GM04504 (cell line): ENCODE measurements at places on chromosomes 3 and 15.
A peak's percentile ranks its signal among the peaks of the same experiment; 100 is the strongest.

- DNase-seq: peak; percentile 13
Measured at GRCh38 chr15:67998599-67999133, 55.4 kb upstream of the PIAS1 start.

- no peak for DNase-seq
Measured at GRCh38 chr3:119342176-119342575, 48.0 kb downstream of the ARHGAP31 start.

DNA sequence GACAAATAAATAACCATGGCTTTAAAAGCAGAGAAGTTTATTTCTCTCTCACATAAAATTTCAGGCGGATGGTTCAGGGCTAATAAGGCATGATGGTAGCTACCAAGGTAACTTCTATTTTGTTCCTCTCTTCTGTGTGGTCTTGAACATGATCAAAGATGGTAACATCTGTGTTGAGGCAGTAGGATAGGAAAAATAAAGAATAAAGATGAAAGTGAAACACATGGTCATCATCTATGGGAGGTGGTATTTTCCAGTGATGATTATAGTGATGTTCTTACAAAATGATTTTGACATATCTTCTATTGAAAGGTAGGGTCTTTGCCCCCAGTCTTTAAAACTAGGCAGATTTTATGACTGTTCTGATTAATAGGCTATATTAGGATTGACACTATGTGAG is 14.2 kb upstream of the SST start:
- DNase-seq: no peak

- DNase-seq: no peak
Measured at GRCh38 chr15:31255732-31256377, 70.8 kb upstream of the KLF13 start.

DNA sequence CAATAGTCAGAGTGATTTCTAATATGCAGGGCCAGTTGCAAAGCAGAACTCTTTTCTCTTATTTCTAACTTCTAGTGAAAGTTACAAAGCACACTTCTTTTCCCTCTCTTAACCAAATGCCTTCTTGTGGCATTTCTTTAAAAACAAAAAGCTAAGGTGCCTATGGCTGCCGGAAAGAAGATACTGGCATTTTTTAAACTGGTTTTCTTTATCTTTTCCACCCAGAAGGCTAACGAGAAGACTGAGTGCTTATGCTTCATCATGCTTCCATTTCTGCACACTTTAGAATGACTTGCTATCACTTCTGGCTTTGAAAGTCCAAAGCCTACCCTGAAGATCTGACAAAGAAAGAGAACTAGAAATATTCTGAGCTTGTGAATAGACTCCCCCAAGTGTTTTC is 141.3 kb downstream of the P2RY1 start:
- no peak for DNase-seq

- no peak for DNase-seq
Measured at GRCh38 chr3:14290631-14291385, 111.6 kb upstream of the SLC6A6 start.

GRCh38 chr15:78949461-78949860 is 4.6 kb upstream of the CTSH start:
- no peak for DNase-seq

- DNase-seq: no peak
Measured at GRCh38 chr15:94230431-94230882, 904 bp upstream of the MCTP2 start.

DNA sequence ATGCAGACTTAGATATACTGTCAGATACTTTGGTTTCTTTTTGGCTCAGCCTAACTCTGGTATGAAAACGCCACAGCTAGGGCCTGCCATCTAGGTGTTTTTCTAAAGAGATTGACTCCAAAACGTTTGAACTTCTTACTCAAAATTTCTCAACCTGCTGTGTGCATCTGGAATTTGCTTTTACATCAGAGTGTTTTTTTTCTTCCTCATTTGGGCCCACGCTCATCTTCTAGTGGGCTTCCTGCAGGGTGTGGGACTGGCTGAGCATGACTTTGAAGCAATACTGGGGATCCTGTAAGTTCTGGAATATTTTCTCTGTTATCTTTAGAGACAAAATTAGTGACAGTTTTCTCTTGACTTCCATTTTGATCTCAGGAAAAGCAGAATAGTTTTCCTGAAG is 117.8 kb downstream of the NR1D2 start:
- DNase-seq: no peak

DNA sequence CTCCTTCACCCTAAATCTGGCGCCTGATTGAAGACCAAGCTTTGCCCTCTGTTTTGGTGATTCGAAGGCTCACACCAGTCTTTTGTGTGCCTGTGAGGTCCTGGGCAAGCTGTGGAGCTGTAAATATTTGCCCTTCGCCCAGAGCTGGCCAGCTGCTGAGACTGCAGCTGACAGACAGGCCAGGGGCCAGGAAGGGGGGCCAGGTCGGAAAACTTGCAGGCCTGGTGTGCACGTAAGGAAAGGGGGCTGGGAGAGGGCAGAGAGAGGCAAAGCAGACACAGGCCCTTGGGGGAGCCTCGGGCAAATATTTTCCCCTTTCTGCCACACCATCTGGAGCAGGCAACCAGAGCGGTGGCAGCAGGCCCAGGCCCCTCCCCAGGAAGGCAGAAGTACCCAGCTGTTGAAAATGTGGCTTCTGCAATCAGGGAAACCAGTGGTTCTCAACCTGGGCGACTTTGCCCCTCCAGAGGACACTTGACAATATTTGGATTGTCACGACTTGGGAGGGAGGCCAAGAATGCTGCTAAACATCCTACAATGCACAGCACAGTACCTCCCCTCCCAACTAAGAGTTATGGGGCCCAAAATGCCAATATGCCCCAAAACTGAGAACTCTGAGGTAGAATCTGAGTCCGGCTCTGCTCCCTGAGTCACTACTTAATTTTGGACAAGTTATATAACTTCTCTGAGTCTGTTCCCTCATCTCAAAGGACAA is 2.5 kb downstream of the PDZRN3 start:
- DNase-seq: no peak

DNA sequence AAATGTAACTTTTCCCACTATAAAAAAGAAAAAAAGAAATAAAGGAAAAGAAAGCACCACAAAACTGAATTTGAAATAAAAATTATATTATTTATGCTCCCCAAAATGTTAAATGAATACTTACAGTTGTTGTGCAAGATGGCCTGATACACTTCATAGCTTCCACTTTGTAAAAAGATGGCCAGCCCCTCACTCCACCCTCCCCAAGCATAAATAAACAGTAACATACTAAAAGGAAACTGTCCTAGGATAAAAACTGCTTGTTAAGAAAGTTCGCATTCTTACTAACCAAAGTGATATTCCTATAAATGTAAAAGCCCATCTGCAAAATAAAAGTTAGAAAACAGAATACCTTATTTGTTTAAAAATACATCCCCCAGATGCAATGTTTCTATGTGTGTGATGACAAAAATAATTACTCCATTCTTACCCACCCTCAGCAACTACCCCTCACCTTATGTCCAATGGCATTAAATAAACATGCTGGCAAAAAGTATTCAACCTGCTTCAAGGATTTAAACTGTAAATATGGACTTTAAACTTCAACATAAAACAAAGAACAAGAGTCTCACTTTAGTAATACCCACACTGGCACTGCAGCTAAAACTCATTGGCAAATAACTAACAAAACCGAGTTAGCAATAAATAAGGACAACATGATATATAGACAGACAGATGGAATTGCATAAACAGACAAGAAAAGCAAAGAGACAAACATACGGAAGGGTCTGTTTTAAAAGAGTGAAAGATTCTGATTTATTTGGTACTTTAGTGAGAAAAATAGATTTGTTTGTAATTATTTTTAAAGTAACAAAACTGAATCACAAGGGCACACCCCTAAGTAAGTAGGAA is 47.7 kb downstream of the ZBTB20 start:
- no peak for DNase-seq

GRCh38 chr3:70870576-70870975 is 558.1 kb upstream of the MDFIC2 start:
- no peak for DNase-seq

GRCh38 chr3:125481786-125482185 is 38.2 kb downstream of the SNX4 start:
- no peak for DNase-seq

DNA sequence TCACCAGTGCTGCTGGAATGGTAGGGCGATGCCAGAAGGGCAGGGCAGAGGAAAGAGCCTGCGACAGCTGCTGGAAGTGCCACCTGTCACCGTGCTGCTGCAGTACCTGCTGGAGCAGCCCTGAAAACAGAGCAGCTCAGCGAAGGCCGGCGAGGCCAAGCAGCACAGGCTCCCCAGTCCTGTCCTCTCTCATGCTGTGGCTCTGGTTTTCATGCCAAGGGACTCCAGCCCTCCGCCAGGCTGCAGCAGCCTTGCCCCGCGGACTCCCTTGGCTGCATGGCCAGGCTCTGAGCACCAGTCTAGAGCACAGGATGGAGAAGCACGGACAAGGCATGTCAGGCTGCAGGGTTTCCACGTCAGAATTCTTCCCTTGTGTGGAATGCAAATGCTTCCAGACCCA is 43.9 kb downstream of the ADCY5 start:
- DNase-seq: no peak

DNA sequence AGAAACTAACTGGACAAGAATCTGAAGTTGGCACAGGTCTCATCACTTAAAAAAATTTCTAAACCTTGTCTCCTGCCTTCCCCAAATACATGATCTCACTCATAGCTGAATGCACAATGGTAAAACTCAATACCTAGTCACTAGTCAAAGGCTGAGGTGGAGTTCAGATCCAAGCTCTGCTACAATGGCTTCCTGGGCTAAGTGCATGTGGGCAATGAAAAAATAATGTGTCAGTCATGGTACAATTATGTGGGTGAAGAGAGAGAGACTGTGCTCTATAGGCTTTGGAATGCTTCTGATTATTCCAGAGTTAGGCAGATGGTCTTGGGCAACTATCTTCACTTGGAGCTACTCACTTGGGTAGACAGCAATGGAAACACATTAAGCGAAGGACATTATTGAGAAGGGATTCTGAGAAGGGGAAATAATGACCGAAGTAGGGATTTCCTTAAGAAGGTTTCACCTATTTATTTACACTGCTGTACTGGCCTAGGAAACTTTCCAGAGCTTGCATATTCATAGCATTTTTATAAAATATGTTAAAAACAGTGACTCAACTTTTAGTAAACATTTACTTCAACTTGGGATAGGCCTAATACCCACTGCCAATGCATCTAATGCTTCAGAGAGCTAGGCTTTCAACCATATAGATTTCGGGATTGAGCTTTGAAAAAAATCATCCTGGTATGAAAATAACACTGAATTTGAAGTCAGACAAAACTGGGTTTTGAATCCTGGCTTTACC is 58.7 kb upstream of the PLXND1 start:
- DNase-seq: peak; percentile 24

DNA sequence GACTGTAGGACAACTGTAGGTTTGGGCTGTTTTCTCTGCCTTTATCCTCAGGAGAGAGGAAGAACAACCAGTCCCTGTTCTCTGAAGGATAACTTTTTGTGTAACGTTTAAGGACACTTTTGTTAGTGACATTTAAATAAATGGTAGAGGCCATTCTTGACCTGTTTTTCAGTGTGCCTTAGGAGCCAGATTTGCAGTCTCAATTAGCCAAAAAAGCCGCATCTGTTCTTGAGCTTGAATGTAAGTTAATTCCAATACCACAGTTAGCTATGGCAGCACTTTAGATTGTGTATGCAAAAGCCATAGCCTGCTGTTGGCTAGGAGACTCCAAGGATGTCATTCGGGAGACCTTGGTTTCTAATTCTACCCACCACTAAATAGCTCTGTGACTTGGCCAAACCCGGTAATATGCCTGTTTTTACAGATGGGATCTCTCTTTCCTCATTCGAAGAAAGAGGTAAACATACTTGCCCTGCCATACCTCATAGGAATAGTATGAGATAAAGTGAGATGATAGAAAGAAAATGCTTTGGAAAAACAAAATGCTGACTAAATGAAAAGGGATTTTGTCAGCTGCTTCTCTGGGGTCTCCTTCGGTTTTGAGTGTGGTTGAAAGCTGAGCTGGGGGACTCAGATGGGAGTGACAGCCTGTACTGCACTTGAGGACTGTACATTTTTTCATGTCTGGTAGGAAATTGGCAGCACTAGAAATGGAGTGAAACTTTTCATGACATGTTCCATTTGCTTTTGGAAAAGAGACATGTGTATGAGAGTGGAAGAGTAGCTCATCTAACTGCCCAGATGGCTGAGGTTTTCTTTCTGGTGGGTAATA is 57.3 kb upstream of the ROPN1 start:
- DNase-seq: no peak

- DNase-seq: no peak
Measured at GRCh38 chr3:120764206-120764605, 21.7 kb downstream of the GTF2E1 start.

- DNase-seq: no peak
Measured at GRCh38 chr3:135967867-135968266, 2.3 kb downstream of the PPP2R3A start.

DNA sequence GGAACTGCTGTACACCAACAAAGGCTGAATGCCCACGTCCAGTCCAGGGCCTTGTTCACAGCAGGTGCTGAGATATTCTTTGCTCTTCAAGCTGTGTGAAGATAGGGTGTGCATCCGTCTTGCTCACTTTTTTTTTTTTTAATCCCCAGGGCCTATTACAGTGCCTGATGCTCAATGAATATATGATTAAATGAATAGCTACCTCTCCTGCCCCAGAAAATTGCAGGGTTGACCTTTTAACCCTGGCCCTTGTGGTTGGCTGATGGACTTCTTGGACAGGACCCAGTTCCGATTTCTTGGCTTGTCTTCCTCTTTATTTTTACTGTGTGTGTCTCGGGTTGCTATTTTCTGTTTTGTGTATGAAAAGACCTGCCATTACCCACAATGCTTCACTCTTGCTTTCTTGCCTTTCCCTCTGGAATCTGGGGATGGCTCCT is 2.9 kb upstream of the FYTTD1 start:
- DNase-seq: no peak

- no peak for DNase-seq
Measured at GRCh38 chr15:96052572-96053030, 277.9 kb upstream of the NR2F2 start.

DNA sequence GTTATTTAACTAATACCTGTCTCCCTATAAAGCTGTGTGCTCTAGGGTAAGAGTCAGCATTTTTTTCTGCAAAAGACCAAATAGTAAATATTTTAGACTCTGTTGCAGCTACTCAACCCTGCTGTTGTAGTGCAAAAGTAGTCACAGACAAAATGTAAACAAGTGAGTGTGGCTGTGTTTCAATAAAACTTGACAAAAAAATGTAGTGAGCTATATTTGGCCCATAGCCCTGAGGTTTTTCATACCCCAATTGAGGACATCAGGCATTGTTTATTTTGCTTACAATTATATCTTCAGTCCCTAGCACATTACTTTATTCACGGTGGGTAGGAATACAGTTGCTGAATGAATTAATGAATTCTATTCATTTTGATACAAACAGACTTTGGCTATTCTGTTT is 58.7 kb upstream of the TBC1D5 start:
- DNase-seq: no peak

- peak; percentile 75 for DNase-seq
Measured at GRCh38 chr3:139764936-139765335, 87.2 kb upstream of the NMNAT3 start.
